ENCODE measurements at places on chromosomes 3 and 15.

DNA sequence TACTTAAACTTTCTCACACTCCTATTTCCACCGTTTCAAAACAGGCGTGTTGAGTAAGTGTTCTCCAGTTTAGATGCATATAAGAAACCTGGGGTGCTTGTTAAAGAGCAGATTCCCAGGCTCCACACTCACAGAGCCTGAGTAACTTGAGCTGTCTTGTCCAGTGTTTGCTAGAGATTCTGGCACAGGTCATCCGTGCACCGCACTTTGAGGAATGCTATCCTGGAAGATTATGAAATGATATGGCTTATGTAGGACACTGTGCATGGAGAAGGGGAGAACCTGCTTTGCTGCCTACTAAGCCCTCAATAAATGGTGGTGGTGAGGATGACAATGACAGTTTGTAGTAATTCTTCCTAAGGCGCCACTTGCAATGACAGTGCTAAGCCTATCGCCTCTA is 273.7 kb downstream of the PDZRN3 start:
- DNase-seq: no peak

DNA sequence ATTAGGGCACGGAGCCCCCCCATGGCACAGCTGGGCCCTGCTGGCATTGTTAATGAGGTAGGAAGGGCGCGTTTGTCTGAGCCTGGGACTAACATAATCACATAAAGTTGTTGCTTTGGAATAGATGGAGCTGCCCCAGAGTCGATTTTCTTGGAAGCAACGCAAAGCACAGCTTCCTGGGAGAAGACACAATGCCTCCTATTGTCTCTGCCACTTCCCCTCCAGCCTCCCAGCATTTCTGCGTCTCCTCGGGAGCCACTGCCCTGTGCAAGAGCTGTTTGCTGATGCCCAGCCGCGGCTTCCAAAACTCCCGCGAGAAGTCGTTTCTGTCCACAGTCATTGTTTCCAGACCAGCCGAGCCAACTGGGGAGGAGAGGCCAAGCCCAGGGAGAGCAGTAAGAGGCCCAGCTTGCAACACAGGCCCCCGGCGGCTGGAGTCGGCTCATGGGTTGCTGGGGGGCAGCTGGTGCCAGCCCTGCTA is 18.1 kb upstream of the ALDH1A3 start:
- DNase-seq: no peak

DNA sequence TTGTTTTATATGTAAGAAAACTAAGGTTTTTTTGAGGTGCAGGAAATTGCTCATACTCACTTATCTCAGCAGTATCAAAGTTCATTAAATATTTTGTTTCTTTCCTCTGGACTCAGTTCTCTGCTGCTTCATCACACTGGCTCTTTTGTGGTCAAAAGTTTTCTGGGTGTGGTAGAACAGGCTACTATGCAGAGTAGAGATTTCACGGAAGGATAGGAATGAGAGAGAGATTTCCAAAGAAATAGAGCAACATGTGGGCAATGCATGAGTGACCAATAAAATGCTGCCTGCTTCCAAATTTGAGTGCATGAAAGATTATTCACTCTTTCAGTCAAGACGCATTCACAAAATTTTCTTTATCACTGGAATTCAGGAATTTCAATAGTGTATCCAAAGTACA is 577.3 kb upstream of the SEMA6D start:
- no peak for DNase-seq

DNA sequence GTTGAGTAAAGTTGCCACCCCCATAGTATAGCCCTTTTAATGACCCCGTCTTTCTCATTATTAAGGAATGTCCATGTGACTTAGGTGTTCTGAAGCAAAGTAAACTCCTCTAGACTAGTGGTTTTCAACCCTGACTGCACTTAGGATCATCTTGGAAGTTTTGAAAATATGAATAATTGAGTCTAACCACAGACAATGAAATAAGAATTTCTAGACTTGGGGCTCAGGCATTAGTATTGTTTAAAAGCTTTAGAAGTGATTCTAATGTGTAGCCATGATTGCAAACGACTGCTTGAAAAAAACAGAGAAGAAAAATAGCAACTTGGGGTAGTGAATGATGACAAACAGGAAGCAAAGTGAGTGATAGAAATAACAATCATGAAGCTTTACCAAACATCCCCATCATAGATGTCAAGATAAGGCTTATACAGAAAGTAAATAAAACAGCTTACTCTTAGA is 35.0 kb downstream of the ALCAM start:
- DNase-seq: no peak

DNA sequence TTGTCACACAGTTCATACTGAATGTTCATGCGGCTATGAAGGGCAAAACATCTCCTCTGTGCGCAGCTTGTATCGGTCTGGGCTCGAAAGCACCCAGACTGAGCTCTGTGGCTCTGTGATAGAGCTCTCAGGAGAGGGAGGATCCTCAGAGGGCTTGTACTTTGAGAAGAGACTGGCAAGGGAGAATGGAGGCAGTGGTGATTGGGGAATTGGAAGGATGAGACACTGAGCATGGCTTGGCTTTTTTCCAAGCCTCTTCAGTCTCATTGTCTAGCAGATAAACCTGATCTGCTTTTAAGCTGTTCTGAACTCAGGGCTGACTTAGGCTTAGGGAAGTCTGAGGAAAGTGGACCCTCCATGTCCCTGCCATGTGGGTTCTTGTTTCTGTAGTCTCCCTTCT is 43.0 kb downstream of the RAD54L2 start:
- DNase-seq: no peak

DNA sequence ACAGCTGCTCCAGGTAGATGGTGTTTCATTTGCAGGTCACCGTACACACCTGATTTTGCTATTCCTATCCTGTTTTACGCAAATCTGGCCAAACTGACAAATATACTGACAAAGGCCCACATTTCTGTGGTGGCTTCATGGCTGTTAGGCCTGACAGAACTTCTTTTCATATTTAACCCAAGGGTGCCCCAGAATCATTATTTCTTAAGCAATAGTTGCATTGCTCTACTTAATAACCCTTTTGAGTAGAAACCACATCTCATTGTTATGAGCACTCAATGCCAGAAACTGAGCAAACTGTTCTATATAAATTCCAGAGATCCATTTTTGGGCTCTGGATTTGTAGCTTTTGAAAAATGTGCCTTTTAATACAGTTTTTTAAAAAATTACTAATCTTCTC is 19.4 kb downstream of the ASTE1 start:
- DNase-seq: no peak

DNA sequence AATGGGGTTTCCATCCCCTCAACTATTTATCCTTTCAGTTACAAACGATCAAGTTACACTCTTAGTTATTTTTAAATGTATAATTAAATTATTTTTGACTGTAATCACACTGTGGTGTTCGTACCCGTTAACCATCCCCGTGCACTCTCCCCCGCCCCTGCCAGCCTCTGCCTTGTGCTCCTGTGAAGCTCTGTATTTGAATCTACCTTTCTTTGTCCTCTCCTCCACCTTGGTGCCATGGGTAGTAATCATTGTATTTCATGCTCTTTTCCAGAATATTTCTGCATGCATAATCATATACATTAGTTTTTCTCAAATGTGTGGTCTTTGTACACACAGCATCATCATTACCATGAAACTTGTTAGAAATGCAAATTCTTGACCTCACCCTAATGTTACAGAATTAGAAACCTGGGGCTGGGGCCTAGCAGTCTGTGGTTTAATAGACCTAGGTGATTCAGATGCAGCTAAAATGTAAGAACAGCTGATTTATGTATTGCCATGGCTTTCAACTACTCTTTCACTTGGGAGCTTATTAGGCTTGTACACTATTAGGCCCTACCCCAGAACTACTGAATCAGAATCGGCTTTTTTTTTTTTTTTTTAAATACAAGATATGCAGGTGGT is 91.5 kb downstream of the STT3B start:
- DNase-seq: no peak

DNA sequence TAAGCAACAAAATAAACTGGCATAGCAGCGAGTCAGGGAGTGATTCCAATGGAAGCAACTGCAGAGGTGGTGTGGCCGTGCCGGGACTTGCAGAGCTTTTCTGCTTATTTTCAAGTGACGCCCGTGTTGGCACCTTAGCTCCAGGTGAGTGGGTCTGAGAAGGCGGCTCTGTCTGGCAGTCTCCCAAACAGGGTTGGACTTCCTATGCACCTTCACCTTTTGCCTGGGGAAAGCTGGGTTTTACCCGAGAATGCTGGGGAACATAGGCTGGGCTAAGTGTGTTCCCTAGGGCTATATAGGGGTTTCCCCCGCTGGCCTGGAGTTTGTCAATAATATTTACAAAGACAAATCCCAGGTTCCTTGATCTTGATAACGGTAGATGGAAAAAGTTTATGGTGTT is 179.9 kb upstream of the TBL1XR1 start:
- DNase-seq: no peak

DNA sequence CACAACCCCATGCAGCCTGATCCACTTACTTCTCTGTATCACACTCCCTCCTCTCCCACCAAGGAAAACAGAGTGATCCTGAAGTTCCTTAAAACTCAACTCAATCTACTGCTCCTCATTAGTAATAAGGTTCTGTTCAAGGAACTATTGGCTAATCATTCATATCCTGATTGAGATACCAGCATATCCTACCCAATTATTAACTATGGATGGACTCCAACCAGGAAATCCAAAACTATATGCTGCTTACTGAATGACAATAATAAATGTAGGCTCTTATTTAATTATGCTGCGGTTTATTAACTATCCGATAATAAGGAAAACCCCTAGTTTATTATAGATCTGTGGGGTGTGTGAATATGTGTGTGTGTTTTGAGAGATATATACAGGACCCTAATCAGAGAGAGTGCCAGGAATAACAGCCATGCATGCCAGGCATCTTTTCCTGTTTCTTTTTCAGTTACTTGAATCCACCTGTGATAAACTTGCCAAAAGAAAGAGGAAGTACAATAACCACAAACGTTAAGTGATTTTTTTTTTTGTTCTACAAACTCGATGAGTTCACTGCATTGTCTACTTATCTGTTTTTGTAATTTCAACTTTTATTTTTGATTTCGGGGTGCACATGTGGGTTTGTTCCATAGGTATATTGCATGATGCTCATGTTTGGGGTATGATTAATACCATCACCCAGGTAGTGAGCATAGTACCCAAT is 1031.7 kb upstream of the CFAP20DC start:
- no peak for DNase-seq

DNA sequence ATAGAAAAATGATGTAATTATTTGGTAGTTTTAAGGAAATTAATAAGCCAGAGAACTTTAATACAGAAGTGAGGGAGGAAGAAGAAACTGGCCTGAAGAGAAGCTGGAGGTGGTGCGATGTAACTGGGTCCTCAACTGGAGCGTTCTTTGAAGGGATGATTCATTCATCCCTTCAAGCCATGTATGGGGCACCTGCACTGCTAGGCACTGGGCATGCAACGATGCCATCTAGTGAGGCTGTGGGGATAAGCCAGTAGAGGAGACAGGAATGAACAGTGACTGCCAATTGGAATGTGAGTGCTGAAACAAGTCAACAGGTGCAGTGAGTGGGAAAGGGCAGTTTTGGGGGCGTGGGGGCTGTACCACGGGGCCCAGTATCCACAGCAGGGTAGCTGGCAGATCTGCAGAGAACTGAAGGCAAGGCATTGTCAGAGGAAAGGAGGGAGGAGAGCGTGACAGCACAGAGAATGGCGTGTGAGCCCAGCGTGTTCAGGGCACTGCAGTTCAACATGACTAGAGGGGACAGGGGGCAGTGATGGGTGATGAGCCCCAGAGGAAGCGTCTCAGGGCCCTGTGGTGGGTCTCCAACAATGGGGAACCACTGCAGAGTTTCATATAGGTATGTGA is 3.8 kb upstream of the KIF23 start:
- no peak for DNase-seq

DNA sequence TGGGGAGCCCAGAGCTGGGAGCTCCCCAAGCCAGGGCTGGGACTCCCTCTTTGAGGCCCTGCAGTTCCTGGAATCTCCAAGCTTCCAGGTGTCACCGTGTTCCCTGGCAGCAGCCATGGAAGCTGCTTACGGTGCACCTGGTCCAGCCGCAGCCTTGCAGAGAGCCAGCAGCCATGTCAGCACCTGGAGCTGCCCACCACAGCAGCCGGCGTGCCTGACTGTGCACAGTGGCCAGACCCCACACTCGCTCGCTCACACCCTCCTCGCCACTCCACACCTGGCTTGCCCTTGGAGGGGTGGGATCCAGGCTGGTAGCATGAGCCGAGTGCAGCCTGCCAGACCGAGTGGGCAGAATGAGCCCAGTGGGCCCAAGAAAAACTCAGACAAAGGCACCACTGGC is 14.8 kb upstream of the HTR3E start:
- DNase-seq: no peak

GRCh38 chr3:170480111-170480510 is 61.4 kb downstream of the CLDN11 start:
- no peak for DNase-seq

GRCh38 chr15:75171408-75171807 is 30.3 kb upstream of the C15orf39 start:
- no peak for DNase-seq

- DNase-seq: no peak
Observed at GRCh38 chr15:28942046-28942445, 56.3 kb downstream of the APBA2 start.

DNA sequence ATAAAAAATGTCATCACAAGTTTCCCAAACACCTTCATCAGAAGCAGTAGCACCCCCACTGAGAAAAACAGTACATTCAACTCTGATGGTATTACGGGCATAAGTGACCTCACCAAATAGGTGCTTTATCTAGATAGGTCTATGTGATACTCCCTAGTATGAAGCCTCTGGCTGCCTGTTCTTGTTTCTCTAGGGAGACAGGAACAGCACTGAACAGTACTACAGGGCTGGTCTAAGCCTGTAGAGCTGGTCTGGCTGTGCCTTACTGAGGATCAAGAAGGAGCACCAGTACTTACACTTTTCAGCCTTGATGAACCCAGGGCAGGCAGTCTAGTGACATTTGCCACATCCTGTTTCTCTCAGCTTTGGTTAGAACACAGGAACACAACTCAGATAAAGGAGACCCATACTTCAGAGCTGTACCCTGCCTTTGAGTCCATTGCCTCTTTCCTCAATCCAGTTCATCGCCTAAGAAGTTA is 35.9 kb downstream of the OXNAD1 start:
- no peak for DNase-seq

DNA sequence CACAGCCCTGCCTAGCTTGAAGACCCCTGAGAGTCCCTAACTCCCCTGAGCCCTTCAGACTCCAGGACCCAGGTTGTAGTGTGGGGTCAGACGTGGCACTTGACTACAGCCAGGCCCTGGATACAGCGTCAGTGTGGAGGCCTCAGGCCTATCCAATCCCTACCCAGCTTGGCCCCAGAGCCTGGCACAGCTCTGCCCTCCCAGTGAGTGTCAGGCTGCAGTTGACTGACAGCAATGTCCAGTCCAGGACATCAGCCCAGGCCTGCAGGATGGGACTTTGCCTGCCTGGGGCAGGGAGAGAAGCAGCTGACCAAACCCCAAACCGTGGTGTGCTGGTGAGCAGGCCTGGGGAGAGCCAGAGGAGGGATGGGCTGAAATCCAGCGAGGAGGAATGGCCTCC is 27.3 kb downstream of the KLF13 start:
- no peak for DNase-seq

DNA sequence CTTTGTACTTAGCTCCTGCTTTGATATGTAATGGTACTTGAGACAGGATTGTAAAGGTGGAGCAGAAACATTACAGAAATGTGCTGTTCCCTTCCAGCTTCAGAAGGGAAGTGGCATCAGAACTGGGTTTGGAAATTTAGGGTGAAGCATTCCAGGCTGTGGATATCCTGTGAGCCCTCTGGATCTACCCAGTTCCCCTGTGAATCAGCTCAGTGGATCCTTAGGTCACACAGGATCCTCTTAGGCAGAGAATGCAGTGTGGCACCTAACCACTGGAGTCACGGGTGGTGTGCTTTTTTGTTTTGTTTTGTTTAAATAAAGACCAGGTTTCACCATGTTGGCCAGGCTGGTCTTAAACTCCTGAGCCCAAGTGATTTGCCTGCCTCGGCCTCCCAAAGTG is 66.0 kb downstream of the TRIM71 start:
- no peak for DNase-seq

- DNase-seq: no peak
Observed at GRCh38 chr3:195247086-195247862, 23.7 kb downstream of the XXYLT1 start.
